ENCODE measurements at places on chromosomes 3 and 15.

DNA sequence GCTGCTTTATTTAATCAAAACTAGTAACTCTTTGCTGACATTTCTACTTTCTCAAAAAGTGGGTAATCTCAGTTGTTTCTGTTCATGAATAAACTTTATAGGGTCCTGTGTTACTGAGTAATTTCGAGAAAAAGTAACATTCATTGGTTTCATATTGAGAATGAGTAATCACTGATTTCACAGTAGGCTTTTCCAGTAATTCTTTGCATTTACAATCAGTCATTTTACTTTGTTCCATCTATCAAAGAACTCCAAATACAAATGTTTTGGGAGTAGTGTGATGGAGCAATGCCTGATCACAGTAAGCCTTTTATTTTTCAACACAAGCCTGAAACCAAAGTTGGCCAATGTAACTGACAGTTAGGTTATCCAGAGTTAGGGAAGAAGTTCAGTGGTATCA lies 353.6 kb downstream of the ULK4 start:
- no peak for DNase-seq

DNA sequence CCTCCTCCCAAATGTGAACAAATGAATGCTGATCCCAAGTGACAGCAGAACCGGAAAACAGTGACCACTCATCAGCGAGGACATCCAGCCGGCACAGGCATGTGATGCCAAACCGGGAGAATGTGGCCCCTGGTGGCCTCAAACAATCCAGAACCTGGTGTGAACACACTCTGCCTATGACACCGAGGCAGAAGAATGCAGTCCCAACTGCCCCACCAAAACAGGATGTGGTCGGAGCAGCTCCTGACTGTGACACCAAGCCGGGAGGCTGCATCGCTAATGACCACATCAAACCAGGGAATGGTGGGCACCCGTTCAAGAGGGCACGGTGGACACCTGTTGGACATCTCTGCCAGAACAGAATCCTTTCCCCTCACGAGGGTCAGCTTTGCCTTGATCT lies 15.4 kb downstream of the SCN5A start:
- no peak for DNase-seq

DNA sequence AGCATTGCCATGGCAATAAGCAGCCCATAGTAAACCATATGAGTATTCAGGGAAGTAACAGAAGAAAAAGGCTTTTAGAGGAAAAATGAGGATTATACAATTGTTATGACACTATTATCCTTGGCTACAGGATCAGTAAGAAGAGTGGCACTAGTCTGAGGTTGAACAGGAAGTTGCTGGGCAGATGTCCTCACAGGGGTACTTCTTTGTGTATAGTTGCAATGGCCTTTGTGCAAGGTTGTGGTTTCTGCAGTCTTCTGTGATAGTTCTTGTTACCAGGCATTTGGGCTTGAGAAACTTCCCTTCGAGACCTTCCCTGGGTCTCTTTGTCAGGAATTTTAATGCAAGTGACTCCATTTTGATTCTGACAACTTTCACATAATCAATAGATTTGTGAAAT lies 100.6 kb upstream of the ATP11B start:
- no peak for DNase-seq

- no peak for DNase-seq
Observed at GRCh38 chr3:140933552-140933951, 8.1 kb upstream of the SLC25A36 start.

DNA sequence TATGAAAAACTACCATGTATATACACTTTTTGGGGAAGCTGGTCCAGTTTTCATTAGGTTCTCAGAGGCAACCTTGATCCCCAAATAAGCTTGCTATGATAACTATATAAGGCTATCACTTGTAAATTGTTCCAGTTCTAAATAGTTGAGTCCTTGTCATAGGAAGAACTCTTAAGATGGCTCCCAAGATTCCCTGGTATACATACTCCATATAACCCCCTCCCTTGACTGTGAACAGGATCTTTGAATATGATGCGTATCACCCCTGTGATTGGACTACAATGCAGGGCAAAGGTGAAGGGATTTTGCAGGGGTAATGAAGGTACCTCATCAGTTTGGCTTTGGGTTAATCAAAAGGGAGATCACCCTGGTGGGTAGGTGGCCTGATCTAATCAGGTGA lies 48.6 kb upstream of the TRIM59 start:
- no peak for DNase-seq

All from stimulated activated naive CD8-positive, alpha-beta T cell treated with anti-CD3 and anti-CD28 coated beads, Interleukin-15, Interleukin-2, amounts not matched to agents 100 U/mL and 50 U/mL, for 24 hours (primary cell).